ENCODE measurements at places on chromosomes 5 and 9. TPM values are rescaled to one million over a fixed set of nuclear protein-coding genes. Genes with fewer than 3 reads are reported as not detected.

Gene NUTM2F
- not detected for total RNA-seq

Gene GDNF
- total RNA-seq: not detected

Gene EGFLAM
- not detected for total RNA-seq

Gene C5orf46
- total RNA-seq: not detected

Gene MRPL50
- total RNA-seq: 17.4 TPM

Measured in activated CD8-positive, alpha-beta memory T cell treated with anti-CD3 and anti-CD28 coated beads for 36 hours (primary cell).